AG04450 (cell line): ENCODE measurements at places on chromosomes 1 and 21.

- peak; percentile 89 for DNase-seq
Measured at GRCh38 chr1:108830119-108831008, 26.5 kb downstream of the AKNAD1 start.

GRCh38 chr1:54742282-54742681, 22.0 kb downstream of the PARS2 start:
- DNase-seq, result no peak

GRCh38 chr21:31604591-31605190, 54.8 kb upstream of the SOD1 start:
- DNase-seq, result peak; percentile 20

DNA sequence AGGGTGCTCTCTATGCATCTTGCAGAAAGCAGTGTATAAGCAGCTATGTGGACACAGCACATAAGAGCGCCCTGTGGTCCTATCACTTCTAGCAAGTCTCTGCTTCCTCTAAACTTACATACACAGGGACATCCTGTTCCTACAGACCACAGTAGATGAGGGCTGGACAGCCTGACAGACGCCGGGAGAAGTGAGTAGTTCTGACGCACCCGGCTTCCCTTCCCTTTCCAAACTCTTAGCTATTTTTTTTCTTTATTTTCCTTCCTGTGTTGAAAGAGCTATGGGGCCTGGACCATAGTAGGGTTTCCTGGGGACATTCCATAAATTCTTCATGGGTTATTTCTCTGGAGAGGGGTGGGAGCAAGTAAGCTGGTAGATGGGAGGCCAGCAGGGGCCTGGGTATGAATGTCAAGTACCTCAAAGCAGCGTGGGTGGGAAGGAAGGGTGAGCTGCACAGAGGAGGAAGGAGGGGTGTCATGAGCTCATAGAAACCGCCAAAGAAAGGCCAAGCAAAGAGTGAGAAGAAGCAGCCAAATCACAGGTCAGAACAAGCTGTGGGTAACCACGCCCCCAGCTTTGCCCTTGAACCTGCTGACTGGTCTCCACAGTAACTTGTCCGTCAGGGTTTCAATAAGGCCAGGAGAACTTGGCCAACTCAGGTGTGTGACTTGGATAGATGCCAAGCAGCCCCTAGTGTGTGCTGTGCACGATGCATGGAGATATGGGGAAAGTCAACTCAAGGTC, 36.6 kb downstream of the PLXNA2 start:
- peak; percentile 53 for DNase-seq

- DNase-seq, result no peak
Measured at GRCh38 chr1:91523482-91523881, 22.8 kb downstream of the CDC7 start.

GRCh38 chr1:241654019-241654418, 1.9 kb downstream of the WDR64 start:
- DNase-seq, result no peak
